SK-MEL-5 (cell line): ENCODE measurements at places on chromosomes 2 and 18. TPM values are rescaled to one million over a fixed set of nuclear protein-coding genes. Genes with fewer than 3 reads are reported as not detected.

ANKRD62 gene
- 0.29 and 0.37 TPM in 2 replicates for total RNA-seq

ELOA2 gene
- not detected in 2 replicates for total RNA-seq

CNTNAP5 gene
- total RNA-seq: not detected in 2 replicates

CDH19 gene
- total RNA-seq: 71.4 and 76.4 TPM in 2 replicates

TCF7L1 gene
- 0.71 and 1.1 TPM in 2 replicates for total RNA-seq

TMEM169 gene
- 0.16 and 0.67 TPM in 2 replicates for total RNA-seq

MYOM1 gene
- total RNA-seq: 0.26 and 0.72 TPM in 2 replicates

ASPRV1 gene
- 0.05 TPM in 1 of 2 replicates, not detected in the other for total RNA-seq

FAM110C gene
- 0.18 TPM in 1 of 2 replicates, not detected in the other for total RNA-seq

CPS1 gene
- 15.6 and 18.5 TPM in 2 replicates for total RNA-seq

UGT1A3 gene
- not detected in 2 replicates for total RNA-seq

RAPGEF4 gene
- 4.5 and 5.4 TPM in 2 replicates for total RNA-seq

APCDD1 gene
- total RNA-seq: not detected in 2 replicates

RAX gene
- not detected in 2 replicates for total RNA-seq

ODC1 gene
- total RNA-seq: 59.6 and 62.3 TPM in 2 replicates

KIAA2012 gene
- total RNA-seq: not detected in 2 replicates

ST8SIA3 gene
- not detected in 2 replicates for total RNA-seq

PDIA6 gene
- total RNA-seq: 771 and 813 TPM in 2 replicates

PDE1A gene
- 0.19 TPM in 1 of 2 replicates, not detected in the other for total RNA-seq

SP140L gene
- 0.83 and 0.87 TPM in 2 replicates for total RNA-seq

ALLC gene
- total RNA-seq: not detected in 2 replicates

NAT8 gene
- total RNA-seq: 2.4 and 2.8 TPM in 2 replicates

SH3BP4 gene
- total RNA-seq: 115 and 116 TPM in 2 replicates

HJURP gene
- 21.7 and 25.0 TPM in 2 replicates for total RNA-seq

SMIM21 gene
- total RNA-seq: not detected in 2 replicates

VWC2L gene
- not detected in 2 replicates for total RNA-seq

ENOSF1 gene
- 113 and 121 TPM in 2 replicates for total RNA-seq

LRRC30 gene
- total RNA-seq: not detected in 2 replicates

DSG4 gene
- total RNA-seq: not detected in 2 replicates

CYRIA gene
- total RNA-seq: 0.05 and 0.11 TPM in 2 replicates

CAPN14 gene
- total RNA-seq: 0.24 and 0.42 TPM in 2 replicates

CTAGE1 gene
- 0.03 TPM in 1 of 2 replicates, not detected in the other for total RNA-seq

NCKAP5 gene
- 8.5 and 14.2 TPM in 2 replicates for total RNA-seq

CRYBA2 gene
- total RNA-seq: not detected in 2 replicates

WNT6 gene
- not detected in 2 replicates for total RNA-seq

NPAS2 gene
- total RNA-seq: 45.0 and 50.0 TPM in 2 replicates

IKZF2 gene
- total RNA-seq: 0.32 and 0.79 TPM in 2 replicates

VWA3B gene
- total RNA-seq: not detected in 2 replicates

C2orf78 gene
- not detected in 2 replicates for total RNA-seq

HRH4 gene
- not detected in 2 replicates for total RNA-seq

AMER3 gene
- total RNA-seq: not detected in 2 replicates

ELAC1 gene
- total RNA-seq: 4.8 and 5.6 TPM in 2 replicates

CRYGD gene
- not detected in 2 replicates for total RNA-seq

OSR1 gene
- not detected in 2 replicates for total RNA-seq

MAL gene
- total RNA-seq: not detected in 2 replicates

ZSWIM2 gene
- total RNA-seq: not detected in 2 replicates

TPO gene
- total RNA-seq: not detected in 2 replicates

UGT1A10 gene
- not detected in 2 replicates for total RNA-seq
